ENCODE measurements at places on chromosomes 1 and 21.

DNA sequence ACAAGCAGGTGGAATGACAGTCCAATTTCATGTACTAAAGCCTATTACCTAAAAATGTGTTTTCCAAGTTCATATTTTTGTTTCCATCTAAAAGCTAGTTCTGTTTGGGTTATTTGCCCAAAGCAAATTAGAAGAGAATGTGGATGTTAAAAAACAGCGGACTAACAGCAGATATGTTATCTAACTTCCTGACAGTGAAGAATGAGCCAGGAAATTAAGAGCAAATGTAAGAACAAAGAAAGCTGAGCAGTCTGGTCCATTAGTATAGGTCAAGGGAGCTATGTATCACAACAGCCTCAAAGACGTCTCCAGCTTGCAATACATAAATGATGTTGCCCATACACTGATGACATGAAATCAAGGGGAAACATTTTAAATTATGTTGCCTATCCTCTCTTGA is 145.5 kb upstream of the PLD5 start:
- DNase-seq: no peak

DNA sequence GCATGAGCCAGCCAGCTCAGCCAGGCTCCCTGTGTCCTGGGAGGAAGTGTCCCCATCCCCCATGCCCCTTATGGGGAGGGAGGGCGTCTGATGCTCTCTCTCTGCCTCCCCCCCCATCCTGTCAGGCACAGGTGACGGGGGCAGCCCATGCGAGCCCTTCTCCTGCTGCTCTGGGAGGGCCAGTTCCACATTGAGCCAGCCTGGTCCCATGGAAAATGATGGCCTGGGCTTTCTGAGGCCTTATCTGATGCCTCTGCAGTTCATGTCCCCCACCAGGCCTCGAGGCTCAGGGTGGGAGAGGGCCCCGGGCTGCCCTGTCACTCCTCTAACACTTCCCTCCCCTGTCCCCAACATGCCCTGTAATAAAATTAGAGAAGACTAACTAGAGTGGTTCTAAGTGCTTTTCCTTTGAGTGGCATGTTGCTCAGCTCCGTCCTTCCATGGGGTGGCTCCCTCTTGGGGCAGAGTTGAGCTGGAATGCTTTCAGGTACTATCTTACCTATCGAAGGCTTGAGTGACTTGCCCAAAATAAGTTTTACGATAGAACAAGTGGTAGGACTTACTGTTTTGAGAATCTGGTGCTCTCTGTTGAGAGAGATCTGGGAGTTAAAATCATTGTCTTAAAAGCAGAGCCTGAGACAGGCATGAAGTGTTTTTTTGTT is 1.8 kb upstream of the MTFR1L start:
- no peak for DNase-seq

- DNase-seq: no peak
These were observed 112.1 kb downstream of the BCAR3 start for GRCh38 chr1:93569489-93569888.

DNA sequence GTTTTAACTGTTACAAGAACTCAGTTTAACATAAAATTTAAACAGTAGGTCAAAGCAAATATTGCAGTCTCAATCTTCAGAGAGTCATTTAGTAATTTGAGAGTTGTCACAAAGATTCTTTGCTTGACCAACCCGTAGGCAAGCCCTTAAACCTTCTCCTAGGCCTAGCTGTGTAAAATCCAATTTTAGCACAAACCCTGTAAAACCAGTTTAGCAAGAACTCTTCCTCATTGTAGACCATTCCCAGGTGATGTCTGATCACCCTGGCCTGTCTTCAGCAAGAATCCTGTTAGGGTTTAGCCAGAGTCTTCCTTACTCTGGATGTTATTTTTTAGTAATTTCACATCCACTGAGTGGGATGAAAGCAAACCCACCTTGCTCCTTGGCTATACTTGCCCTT is 30.1 kb downstream of the LRIG2 start:
- DNase-seq: no peak

Measured in activated T-helper 1 cell treated with anti-CD3 and anti-CD28 coated beads, Interleukin-12 subunit alpha, Interleukin-12 subunit beta, Interleukin-2, Interleukin-4 antibody, amounts not matched to agents 30 ng/mL and 10 ng/mL and 1 ng/mL, durations not matched to agents 14 hours and 24 hours and 36 hours (primary cell).